ENCODE measurements at places on chromosomes 16 and 17. TPM values are rescaled to one million over a fixed set of nuclear protein-coding genes. Genes with fewer than 3 reads are reported as not detected.

CD7 gene
- not detected for total RNA-seq

HSBP1 gene
- 28.1 TPM for total RNA-seq

ZMYND15 gene
- not detected for total RNA-seq

ENPP7 gene
- total RNA-seq = not detected

RABEP2 gene
- total RNA-seq = 43.4 TPM

KRTAP4-5 gene
- total RNA-seq = not detected

CD300H gene
- not detected for total RNA-seq

DPEP1 gene
- total RNA-seq = 0.10 TPM

HOXB6 gene
- total RNA-seq = 16.0 TPM

SPNS2 gene
- total RNA-seq = 36.3 TPM

TEX19 gene
- total RNA-seq = under 0.01 TPM

C17orf75 gene
- total RNA-seq = 18.0 TPM

TBC1D3K gene
- not detected for total RNA-seq

ABCC6 gene
- total RNA-seq = under 0.01 TPM

ARL16 gene
- total RNA-seq = 35.6 TPM

TCAP gene
- 0.67 TPM for total RNA-seq
